Liver (tissue), 10 donors: ENCODE measurements at places on chromosomes 13 and 19. TPM values are rescaled to one million over a fixed set of nuclear protein-coding genes. Genes with fewer than 3 reads are reported as not detected.

GRCh38 chr13:107348925-107349324 lies 781.0 kb upstream of the ARGLU1 start:
- no peaks in the 10 kb centered on the region for H3K36me3 ChIP-seq
- no peak overlapping the region for H3K4me3 ChIP-seq
- no peak overlapping the region for H3K27ac ChIP-seq
- no peaks in the 10 kb centered on the region for H3K4me1 ChIP-seq
- DNase-seq, result no peak
- no peaks in the 10 kb centered on the region for H3K27me3 ChIP-seq

DNA sequence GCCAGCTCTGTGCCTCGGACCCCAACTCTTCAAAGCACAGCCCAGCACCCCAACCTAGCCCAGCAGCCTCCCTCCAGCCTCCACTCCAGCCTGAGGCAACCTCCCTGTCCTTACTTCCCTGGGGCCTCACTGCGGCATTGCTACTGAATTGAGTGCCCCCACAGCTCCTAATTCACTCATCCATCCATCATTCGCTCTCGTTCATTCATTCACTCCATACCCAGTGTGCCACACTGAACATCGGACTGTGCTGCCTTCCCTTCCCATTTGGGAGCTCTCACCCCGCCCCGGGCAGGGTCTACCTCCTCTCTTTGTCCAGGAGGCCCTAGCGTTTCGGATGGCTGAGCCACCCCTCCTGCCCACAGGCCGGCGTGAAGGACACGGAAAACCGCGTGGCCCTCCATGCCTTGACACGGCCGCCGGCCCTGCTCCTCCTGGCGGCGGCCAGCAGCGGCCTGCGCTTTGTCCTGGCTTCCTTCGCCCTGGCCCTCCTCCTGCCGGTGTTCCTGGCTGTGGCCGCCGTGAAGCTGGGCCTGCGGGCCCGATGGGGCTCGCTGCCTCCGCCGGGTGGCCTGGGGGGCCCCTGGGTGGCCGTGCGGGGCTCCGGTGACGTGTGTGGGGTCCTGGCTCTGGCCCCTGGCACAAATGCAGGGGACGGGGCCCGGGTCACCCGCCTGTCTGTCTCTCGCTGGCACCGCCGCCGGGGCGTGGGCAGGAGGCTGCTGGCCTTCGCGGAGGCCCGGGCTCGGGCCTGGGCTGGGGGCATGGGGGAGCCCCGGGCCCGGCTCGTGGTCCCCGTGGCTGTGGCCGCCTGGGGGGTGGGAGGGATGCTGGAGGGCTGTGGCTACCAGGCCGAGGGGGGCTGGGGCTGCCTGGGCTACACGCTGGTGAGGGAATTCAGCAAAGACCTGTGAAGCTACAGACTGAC lies 1.3 kb downstream of the NAT14 start:
- peak overlapping the region; percentile 12 for H3K27ac ChIP-seq
- no peaks in the 10 kb centered on the region for H3K27me3 ChIP-seq
- no peak overlapping the region for H3K4me3 ChIP-seq
- H3K36me3 ChIP-seq, result no peaks in the 10 kb centered on the region
- DNase-seq, result no peak

Gene PEAK3
- polyA plus RNA-seq, result 0.21 TPM

- no peaks in the 10 kb centered on the region for H3K4me1 ChIP-seq
- H3K4me3 ChIP-seq, result no peak overlapping the region
- H3K36me3 ChIP-seq, result no peaks in the 10 kb centered on the region
- H3K27ac ChIP-seq, result no peak overlapping the region
- no peak for DNase-seq
Observed at GRCh38 chr13:106287351-106287750, 248.1 kb downstream of the EFNB2 start.

Gene STOML3
- not detected for polyA plus RNA-seq

GRCh38 chr19:16118489-16119033 lies 6.9 kb downstream of the RAB8A start:
- H3K27ac ChIP-seq, result peak overlapping the region; percentile 73
- peaks cover 12% of the 10 kb centered on the region for H3K36me3 ChIP-seq
- H3K27me3 ChIP-seq, result no peaks in the 10 kb centered on the region

Gene ZNF132
- polyA plus RNA-seq, result 0.72 TPM

GRCh38 chr19:33798681-33799111 lies 2.0 kb downstream of the KCTD15 start:
- H3K4me3 ChIP-seq, result peak overlapping the region; percentile 77
- no peaks in the 10 kb centered on the region for H3K36me3 ChIP-seq
- DNase-seq, result no peak
- H3K27ac ChIP-seq, result peak overlapping the region; percentile 71

Gene LDLR
- polyA plus RNA-seq, result 17.3 TPM

- DNase-seq, result no peak
- H3K36me3 ChIP-seq, result peaks cover 6% of the 10 kb centered on the region
- H3K4me1 ChIP-seq, result peaks cover 25% of the 10 kb centered on the region
- no peak overlapping the region for H3K4me3 ChIP-seq
Observed at GRCh38 chr13:100442095-100442832, 146.3 kb downstream of the GGACT start.

DNA sequence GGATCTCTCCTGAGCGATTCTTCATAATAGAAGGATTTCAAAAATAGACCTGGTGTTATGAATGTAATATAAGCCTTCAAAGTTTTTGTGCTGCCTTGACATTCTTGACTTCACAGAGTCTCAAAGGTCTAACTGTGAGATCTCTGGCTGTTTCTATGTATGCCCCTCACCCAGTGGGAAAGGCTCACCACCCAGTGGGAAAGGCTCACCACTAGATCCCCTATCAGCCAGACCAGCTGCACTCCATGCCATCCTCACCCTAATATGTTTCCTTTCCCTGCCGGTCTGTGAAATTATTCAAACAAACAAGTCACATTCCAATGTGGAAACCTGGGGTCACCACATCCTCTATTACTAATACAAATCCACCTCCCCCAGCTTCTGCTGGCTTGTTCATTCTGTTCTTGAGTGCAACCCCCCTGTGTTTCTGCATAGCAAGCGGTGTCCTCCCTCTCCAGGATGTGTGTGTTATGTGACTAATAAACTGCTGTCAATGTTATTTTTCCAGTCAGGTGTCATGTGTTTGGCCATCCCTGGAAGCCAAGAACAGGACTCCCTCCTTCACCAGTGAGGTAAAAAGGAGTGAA lies 13.8 kb upstream of the SLITRK1 start:
- no peak overlapping the region for H3K4me3 ChIP-seq
- DNase-seq, result no peak
- no peaks in the 10 kb centered on the region for H3K27me3 ChIP-seq
- H3K4me1 ChIP-seq, result no peaks in the 10 kb centered on the region

GRCh38 chr13:59301174-59301567 lies 862.6 kb downstream of the DIAPH3 start:
- no peak for DNase-seq
- no peaks in the 10 kb centered on the region for H3K36me3 ChIP-seq
- no peaks in the 10 kb centered on the region for H3K4me1 ChIP-seq
- no peak overlapping the region for H3K27ac ChIP-seq

Gene ADPRHL1
- 0.43 TPM for polyA plus RNA-seq

Gene ANKRD27
- 4.4 TPM for polyA plus RNA-seq

- H3K36me3 ChIP-seq, result no peaks in the 10 kb centered on the region
- no peaks in the 10 kb centered on the region for H3K27me3 ChIP-seq
- H3K4me1 ChIP-seq, result peaks cover 8% of the 10 kb centered on the region
- H3K4me3 ChIP-seq, result no peak overlapping the region
- no peak for DNase-seq
Observed at GRCh38 chr19:17107546-17108452, 32.2 kb downstream of the MYO9B start.

Gene CCL25
- polyA plus RNA-seq, result not detected

- DNase-seq, result no peak
- H3K36me3 ChIP-seq, result no peaks in the 10 kb centered on the region
Observed at GRCh38 chr13:33745370-33746324, 72.3 kb upstream of the RFC3 start.

Gene LPAR2
- polyA plus RNA-seq, result 1.3 TPM

- no peak overlapping the region for H3K4me3 ChIP-seq
- H3K36me3 ChIP-seq, result no peaks in the 10 kb centered on the region
- no peaks in the 10 kb centered on the region for H3K27me3 ChIP-seq
- DNase-seq, result peak; percentile 68
Observed at GRCh38 chr19:56333506-56333905, 18.9 kb upstream of the ZSCAN5A start.

Gene ZFP14
- polyA plus RNA-seq, result 3.4 TPM

Gene KCNK6
- 2.5 TPM for polyA plus RNA-seq

Gene NANOS3
- polyA plus RNA-seq, result not detected

Gene SLC10A2
- polyA plus RNA-seq, result not detected

DNA sequence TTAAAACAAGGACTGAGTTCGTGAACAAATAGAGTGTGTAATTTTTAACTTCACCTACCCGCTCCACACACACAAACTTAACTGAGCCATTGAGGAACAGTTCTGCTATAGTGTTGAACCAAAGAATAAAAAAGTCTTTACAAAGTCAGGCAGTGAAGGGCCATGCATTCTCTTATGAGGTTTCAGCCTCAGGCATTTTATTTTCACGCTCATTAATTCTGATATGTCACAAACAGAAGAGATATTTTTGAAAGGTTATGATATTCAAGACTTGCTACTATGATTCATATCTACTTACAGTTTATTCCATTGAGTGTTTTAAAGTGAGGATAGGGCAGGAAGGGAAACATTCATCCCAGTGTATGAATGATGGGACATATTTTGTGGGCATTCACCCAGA lies 282.2 kb downstream of the SLITRK5 start:
- H3K27ac ChIP-seq, result no peak overlapping the region
- H3K27me3 ChIP-seq, result no peaks in the 10 kb centered on the region

- DNase-seq, result no peak
- no peak overlapping the region for H3K4me3 ChIP-seq
- no peaks in the 10 kb centered on the region for H3K27me3 ChIP-seq
- H3K27ac ChIP-seq, result no peak overlapping the region
Observed at GRCh38 chr13:99415014-99415650, 86.1 kb upstream of the TM9SF2 start.

Gene VAV1
- 0.60 TPM for polyA plus RNA-seq
